ENCODE measurements at places on chromosomes 11 and 22. TPM values are rescaled to one million over a fixed set of nuclear protein-coding genes. Genes with fewer than 3 reads are reported as not detected.

The MUC5B gene
- total RNA-seq = not detected

The TMEM86A gene
- 0.25 TPM for total RNA-seq

The THOC5 gene
- 48.6 TPM for total RNA-seq

The SNU13 gene
- total RNA-seq = 171 TPM

The NPTXR gene
- total RNA-seq = 1.2 TPM

The MFNG gene
- total RNA-seq = 219 TPM

GRCh38 chr11:61870541-61871031 is 20.8 kb downstream of the FADS3 start:
- no peak for DNase-seq
- no peak overlapping the region for H3K27ac ChIP-seq
- H3K4me3 ChIP-seq = no peak overlapping the region
- H3K4me1 ChIP-seq = peaks cover 5% of the 10 kb centered on the region
- peaks cover 2% of the 10 kb centered on the region for H3K36me3 ChIP-seq

- H3K27me3 ChIP-seq = no peaks in the 10 kb centered on the region
- H3K4me3 ChIP-seq = no peak overlapping the region
- H3K27ac ChIP-seq = no peak overlapping the region
- peaks cover 53% of the 10 kb centered on the region for H3K36me3 ChIP-seq
- peak; percentile 53 for DNase-seq
- H3K4me1 ChIP-seq = peaks cover 5% of the 10 kb centered on the region
Observed at GRCh38 chr22:37472418-37473006, 13.7 kb downstream of the MFNG start.

GRCh38 chr11:11669233-11669846 is 47.5 kb upstream of the GALNT18 start:
- H3K4me1 ChIP-seq = no peaks in the 10 kb centered on the region
- no peaks in the 10 kb centered on the region for H3K36me3 ChIP-seq
- no peak overlapping the region for H3K27ac ChIP-seq
- no peak for DNase-seq
- peaks cover 18% of the 10 kb centered on the region for H3K27me3 ChIP-seq

GRCh38 chr22:44221710-44222475 is 41.2 kb downstream of the PARVG start:
- no peak overlapping the region for H3K4me3 ChIP-seq
- H3K27me3 ChIP-seq = peaks cover 14% of the 10 kb centered on the region
- no peaks in the 10 kb centered on the region for H3K4me1 ChIP-seq
- no peak overlapping the region for H3K27ac ChIP-seq
- H3K36me3 ChIP-seq = no peaks in the 10 kb centered on the region

DNA sequence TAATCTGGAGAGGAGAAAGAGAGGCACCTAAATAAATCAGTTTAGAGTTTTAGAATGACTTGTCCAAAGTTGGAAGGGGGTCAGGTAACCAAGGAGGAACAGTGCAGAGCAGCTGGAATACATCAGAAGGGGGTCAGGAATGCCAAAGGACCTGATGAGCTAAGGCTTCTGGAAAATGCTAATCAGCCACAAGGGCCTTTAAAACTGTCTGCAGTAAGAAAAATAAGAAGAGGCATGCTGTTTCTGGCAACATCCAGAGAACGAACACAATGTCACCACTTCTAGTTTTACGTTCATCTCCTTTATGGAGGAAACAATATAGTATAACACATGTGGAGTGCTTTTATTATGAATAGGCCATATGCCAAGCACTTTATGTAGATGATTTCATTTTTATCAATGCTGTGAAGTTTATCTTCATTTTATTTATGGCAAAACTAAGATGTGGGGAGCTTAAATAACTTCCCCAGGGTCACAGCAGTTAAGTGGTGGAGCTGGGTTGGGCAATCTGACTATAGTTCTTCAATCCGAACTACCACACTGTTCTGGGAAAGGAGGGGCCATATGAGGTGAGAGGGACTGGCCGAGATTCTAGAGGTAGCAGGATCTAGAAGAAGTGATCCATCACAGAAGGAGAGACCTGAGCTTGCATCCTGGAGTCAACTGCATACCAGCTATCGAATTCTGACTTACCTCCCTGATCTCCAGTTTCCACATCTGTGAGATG is 22.6 kb downstream of the ACO2 start:
- no peaks in the 10 kb centered on the region for H3K36me3 ChIP-seq
- H3K4me1 ChIP-seq = peaks cover 6% of the 10 kb centered on the region
- H3K27ac ChIP-seq = no peak overlapping the region
- no peak overlapping the region for H3K4me3 ChIP-seq

GRCh38 chr11:34351687-34352469 is 5.9 kb downstream of the ABTB2 start:
- H3K27me3 ChIP-seq = peaks cover 37% of the 10 kb centered on the region
- no peak overlapping the region for H3K27ac ChIP-seq
- no peak overlapping the region for H3K4me3 ChIP-seq
- no peak for DNase-seq
- H3K36me3 ChIP-seq = no peaks in the 10 kb centered on the region

- H3K27ac ChIP-seq = no peak overlapping the region
- H3K36me3 ChIP-seq = peaks cover 1% of the 10 kb centered on the region
- no peak overlapping the region for H3K4me3 ChIP-seq
- peaks cover 9% of the 10 kb centered on the region for H3K27me3 ChIP-seq
- DNase-seq = no peak
Observed at GRCh38 chr11:128105950-128106349, 481.4 kb downstream of the ETS1 start.

DNA sequence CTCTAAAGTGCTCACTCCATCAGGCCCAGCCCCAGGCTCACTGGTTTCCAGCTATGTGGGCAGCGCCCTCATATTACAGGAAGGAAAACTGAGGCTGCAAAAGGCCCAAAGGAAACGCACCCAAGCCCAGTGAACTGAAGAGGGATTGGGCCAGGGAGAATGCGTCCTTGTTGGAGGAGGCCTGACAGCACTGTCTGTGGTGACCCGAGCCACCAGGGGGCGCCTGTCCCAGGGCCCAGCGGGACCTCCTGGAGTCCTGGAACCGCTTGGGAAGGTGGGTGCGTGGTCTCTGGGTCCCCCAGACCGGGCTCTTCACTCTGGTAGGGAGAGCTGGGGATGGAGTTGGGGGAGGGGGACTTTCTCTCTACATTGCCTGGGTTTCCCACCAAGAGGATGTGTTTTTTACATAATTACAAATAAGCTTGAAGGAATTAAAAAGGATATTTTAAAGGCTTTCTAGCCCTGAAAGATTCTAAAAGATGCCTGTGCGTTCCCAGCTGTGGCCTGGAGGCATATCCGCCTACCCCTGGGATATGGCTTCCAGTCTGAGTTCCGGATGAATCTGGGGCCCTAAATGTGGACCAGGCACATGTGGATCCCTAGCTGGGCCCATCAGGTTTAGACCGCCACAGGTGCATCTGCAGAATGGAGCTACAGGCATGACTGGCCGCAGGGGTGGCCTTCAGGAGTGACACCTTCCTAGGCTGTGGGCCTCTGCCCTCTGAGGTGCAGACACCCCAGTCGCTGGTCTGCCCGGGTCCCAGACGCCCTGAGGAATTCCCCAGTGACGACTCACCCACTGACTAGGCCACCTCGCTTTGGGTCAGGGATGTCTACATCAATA is 4.2 kb downstream of the SPI1 start:
- no peak overlapping the region for H3K27ac ChIP-seq
- H3K4me1 ChIP-seq = peaks cover 13% of the 10 kb centered on the region
- H3K36me3 ChIP-seq = no peaks in the 10 kb centered on the region
- H3K27me3 ChIP-seq = no peaks in the 10 kb centered on the region
- no peak overlapping the region for H3K4me3 ChIP-seq

DNA sequence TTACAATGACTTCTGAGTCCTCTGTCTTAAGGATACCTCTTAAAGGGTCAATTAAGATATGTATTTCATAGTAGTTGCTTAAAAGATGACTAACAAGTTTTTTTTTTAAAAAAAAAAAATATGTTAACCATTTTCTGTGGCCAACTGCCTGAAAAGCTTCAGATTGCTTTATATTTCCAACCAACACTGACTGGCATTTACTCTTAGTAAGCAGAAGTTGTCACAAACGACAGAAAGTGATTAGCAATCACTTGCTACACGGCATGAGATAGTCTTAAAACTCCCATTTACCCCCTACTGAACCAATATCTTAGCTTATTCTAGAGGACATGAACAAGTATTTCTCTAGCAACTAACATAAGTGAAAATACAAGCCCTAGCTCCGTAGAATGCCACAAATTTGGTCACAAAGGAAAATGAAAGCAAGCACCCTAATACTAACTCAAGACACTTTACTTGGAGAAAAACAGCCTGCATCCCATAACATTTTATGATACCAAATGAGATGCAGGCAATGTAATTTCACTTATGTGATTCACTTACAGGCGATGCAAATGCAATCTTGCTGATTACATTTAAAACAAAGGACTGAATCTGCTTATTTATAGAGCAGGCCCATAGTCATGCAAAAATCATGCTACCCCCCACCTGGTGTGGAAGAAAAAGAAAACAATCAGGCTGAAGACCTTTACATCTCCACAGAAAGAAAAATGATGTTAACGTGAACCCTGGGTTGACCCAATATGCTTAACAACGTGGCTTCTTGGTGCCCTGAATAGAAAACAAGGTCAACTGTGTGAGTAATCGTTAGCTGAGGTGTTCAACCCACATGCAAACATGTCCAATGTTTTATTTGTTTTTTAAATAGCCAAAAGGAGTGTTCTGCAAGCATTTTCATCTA is 25.7 kb downstream of the MPPED2 start:
- no peak for DNase-seq
- no peaks in the 10 kb centered on the region for H3K27me3 ChIP-seq
- H3K4me1 ChIP-seq = no peaks in the 10 kb centered on the region
- no peak overlapping the region for H3K27ac ChIP-seq
- no peaks in the 10 kb centered on the region for H3K36me3 ChIP-seq
- no peak overlapping the region for H3K4me3 ChIP-seq

DNA sequence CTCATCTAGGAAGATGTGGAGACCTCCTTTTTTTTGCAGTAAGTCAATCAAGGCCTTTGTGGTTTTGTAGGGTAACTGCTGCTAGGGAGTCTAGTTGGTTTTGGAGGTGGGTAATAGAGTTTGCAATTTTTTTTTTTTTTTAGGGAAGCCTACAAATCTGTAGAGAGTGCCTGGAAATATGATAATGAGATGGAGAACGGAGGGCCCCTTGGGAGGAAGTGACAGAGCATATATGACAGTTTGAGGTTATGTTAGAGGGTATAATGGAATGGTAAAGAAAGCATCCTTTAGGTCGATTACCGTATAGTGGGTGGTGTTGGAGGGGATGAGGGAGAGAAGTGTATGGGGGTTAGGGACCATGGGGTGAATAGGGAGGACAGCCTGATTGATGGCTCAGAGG is 98.3 kb downstream of the ELP4 start:
- no peak for DNase-seq
- peaks cover 2% of the 10 kb centered on the region for H3K4me1 ChIP-seq
- H3K27me3 ChIP-seq = no peaks in the 10 kb centered on the region
- H3K4me3 ChIP-seq = no peak overlapping the region
- no peak overlapping the region for H3K27ac ChIP-seq

DNA sequence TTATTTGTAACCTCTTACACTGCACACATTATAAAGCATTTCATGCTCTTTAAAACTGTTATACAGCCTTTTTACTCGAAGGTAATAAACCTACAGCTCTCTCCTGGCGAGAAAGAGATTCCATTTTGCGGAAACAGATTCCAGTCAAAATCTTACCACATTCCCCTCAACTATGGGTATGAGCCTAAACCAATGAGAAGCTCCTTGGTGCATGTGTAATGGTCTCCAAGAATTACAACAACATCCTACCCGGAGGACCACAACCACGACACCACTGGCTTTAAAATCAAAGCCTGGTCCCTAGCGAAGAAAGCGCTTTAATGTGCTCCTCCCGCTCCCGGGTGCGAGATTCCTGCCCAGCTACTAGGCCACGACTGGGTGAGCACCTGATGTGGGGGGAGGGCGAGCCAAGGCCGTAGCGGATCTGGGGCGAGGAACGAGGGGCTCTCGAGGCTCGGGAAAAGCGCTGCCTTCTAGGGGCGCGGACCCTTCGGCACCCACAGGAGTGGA is 821 bp downstream of the CELF1 start:
- H3K27me3 ChIP-seq = no peaks in the 10 kb centered on the region
- DNase-seq = peak; percentile 27
- H3K27ac ChIP-seq = peak overlapping the region; percentile 93
- H3K4me1 ChIP-seq = peaks cover 46% of the 10 kb centered on the region

GRCh38 chr11:36441610-36442208 is 68.4 kb downstream of the TRAF6 start:
- H3K27me3 ChIP-seq = peaks cover 6% of the 10 kb centered on the region
- H3K36me3 ChIP-seq = no peaks in the 10 kb centered on the region
- no peak for DNase-seq
- peaks cover 2% of the 10 kb centered on the region for H3K4me1 ChIP-seq

GRCh38 chr11:74019104-74019738 is 10.3 kb upstream of the UCP3 start:
- H3K4me3 ChIP-seq = no peak overlapping the region
- H3K27ac ChIP-seq = peak overlapping the region; percentile 68
- no peaks in the 10 kb centered on the region for H3K27me3 ChIP-seq
- H3K4me1 ChIP-seq = peaks cover 33% of the 10 kb centered on the region
- peaks cover 42% of the 10 kb centered on the region for H3K36me3 ChIP-seq

DNA sequence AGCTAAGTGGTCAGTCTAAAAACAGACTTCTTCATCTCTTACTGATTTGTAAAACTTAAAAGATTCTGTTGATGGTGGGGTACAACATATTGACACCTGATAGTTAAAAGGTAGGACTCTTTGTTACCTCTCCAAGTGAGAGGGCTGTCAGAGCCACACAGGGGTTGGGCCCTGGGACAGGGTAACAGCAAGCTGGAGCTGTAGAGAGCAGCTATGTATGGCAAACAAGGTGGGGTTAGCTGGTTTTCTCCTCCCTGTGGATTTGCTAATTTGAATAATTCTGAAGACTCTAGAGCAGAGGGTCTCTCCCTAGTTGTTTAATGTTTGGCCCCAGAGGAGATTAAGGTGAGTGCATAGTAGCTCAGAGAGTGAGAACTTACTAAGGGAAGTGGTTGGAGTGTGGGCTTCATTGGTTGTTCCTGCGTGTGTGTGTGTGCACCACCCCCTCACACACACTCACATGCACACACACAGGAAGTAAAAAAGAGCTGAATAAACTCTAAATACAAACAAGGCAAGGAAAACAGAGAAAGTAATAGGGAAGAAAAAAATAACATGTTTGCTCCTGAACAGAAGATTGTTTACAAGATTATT is 9.2 kb upstream of the GAS2 start:
- H3K27ac ChIP-seq = peak overlapping the region; percentile 71
- peak; percentile 26 for DNase-seq
- no peaks in the 10 kb centered on the region for H3K36me3 ChIP-seq
- H3K4me3 ChIP-seq = no peak overlapping the region
- H3K4me1 ChIP-seq = peaks cover 19% of the 10 kb centered on the region

- peak; percentile 82 for DNase-seq
- H3K27me3 ChIP-seq = peaks cover 14% of the 10 kb centered on the region
- H3K36me3 ChIP-seq = peaks cover 2% of the 10 kb centered on the region
- H3K4me3 ChIP-seq = peak overlapping the region; percentile 73
- peaks cover 25% of the 10 kb centered on the region for H3K4me1 ChIP-seq
Observed at GRCh38 chr22:41022470-41023298, 69.7 kb upstream of the EP300 start.

GRCh38 chr11:65482306-65482850 is 16.5 kb upstream of the MALAT1 start:
- H3K4me3 ChIP-seq = no peak overlapping the region
- no peak for DNase-seq
- peaks cover 11% of the 10 kb centered on the region for H3K27me3 ChIP-seq
- H3K4me1 ChIP-seq = peaks cover 18% of the 10 kb centered on the region

Measured in activated CD4-positive, alpha-beta T cell treated with anti-CD3 and anti-CD28 coated beads, Interleukin-2, amount 10 ng/mL, durations not matched to agents 7 days and 5 days (primary cell).